ENCODE measurements at places on chromosomes 5 and 9. TPM values are rescaled to one million over a fixed set of nuclear protein-coding genes. Genes with fewer than 3 reads are reported as not detected.

The SURF1 gene
- total RNA-seq = 26.6 TPM

The STK32A gene
- total RNA-seq = not detected

The DNM1 gene
- 0.58 TPM for total RNA-seq

DNA sequence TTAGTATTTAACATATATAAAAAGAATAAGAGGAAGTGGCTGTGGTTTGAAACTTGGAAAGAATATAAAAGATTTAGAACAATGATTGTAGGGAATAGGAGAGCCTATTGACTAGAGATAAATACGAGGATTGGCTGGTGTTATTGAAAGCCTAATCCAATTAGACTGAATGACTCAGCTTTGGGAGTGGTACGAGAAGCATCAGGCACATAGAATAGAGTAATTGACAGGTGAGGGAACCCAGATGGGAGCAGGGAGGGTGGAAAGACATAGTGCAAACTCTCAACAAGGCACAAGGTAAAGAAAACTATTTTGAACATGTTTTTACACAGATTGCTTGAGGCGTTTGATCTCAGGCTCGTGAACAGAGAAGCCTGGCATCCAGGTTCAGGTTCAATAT, 338.9 kb upstream of the KLF9 start:
- DNase-seq = no peak

DNA sequence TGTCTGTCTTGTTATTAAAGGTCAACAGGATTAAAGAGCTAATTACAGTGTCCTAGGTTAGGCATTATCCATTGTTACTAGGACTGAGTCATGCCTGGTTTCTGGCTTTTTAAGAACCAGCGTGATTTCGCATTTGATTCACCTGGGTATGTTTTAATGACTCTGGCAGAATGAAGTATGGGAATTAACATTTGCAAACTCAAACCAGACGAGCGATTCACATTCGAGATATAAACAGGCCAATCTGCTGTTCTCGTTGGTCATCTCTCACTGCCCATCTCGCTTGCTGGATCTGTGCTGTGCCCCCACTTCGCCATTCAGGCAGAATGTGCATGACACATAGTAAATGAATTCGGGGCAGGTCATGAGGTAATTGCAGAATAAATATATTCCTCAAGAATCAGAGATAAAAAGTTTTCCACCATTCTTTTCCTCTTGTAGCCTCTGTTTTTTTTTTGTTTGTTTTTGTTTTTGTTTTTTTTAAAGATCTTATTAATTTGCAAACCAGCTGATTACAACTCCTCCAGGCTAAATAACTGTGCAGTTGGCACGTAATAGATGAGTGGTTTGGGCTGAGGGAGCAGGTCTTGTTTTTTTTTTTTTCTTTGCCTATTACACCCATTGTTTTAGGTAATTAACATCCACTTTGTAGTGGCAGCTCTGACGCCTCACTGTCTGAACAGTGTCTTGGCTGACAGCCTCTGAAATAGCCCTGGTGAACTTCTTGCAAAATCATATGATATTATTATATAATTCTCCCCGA, 313.5 kb upstream of the MSX2 start:
- no peak for DNase-seq

- no peak for DNase-seq
Observed at GRCh38 chr5:168370831-168371230, 79.4 kb downstream of the WWC1 start.

DNA sequence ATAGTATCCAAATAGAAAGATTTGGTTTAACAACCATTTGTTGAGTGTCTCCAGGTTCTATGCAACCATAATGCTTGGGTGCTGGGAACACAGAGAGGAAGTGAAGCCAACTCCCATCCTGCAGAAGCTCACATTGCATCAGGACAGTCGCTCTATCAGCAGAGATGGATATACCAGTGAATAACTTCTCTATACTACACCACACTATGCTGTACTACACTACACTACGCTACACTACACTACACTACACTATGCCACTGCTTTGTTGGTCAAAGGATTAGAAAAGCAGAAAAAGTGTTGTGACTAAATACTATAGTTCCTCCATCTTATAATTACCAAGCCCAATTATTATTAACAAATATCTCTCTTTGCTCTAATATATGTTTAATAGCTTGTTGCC, 89.2 kb upstream of the PRRC1 start:
- DNase-seq = no peak

DNA sequence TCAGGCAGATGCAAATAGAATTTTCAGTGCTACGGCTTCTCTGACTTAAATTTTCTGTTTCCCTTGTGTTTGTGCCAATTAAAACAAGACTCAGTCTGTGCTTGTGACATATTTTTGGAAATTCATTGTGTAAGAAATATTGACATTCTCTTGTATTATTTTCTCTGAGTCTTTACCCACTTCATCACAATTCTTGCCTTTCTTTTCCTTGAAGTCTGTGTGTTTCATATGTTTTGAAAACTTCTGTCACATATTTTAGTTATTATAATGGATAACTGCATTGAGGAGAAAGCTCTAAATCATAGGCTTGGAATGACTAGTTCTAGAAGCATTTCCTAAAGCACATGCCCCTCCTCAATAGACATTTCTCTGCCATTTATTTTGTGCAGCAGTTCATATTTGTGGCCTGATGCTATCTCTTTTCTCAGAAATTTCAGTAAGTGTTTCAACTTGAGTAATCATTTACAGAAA, 206.6 kb downstream of the PALM2AKAP2 start:
- no peak for DNase-seq

DNA sequence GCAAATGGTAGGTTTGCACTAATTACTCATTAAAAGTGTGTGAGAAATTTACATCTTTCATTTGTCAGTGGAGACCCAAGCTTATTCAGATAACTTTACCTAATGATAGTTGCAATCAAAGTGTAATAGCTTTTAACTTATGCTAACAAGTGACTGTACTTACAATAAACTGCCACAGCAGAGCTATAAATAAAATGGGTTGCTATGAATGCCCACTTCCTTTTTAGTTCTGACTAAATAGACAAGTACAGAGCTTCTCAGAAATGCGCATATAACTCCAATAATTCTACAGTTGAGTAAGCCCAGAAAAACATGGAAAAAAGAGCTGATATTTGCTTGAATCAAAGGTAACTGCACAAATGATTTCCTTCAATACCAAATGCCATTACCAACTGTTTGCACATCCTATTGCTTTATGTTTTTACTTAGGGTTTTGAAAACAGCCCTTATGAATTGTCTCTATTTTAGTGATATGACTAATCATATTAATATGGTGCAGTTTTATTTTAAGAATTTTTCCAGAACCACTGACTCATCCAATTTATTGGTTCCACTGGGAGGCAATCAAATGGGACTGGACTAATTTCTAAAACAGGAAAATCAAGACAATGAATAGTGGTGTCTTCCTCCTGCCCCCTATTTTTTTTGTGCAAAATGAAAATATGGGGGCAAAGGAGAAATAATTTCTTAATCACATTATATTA, 84.1 kb downstream of the PPP2R2B start:
- no peak for DNase-seq

DNA sequence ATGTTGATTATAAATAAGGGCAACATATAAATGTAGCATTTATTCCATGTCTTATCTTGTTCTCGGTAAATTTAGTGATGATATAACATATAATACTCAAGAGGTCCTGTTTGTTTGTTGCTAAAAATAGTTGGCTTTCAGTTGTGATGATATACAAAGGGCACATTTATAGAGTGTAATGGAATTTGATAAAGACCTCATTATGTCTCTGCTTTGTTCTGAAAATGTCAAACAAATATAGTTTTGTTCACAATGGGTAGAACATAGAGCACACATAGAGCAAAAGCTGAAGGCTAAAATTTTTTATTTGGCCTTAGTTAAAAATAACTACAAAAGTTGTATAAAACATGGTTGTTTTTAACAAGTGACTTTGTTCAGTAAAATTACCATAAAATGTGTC, 477.1 kb upstream of the SMC2 start:
- no peak for DNase-seq

Measured in activated naive CD8-positive, alpha-beta T cell treated with anti-CD3 and anti-CD28 coated beads for 36 hours (primary cell).